ENCODE measurements at places on chromosomes 16 and 17. TPM values are rescaled to one million over a fixed set of nuclear protein-coding genes. Genes with fewer than 3 reads are reported as not detected.
A peak's percentile ranks its signal among the peaks of the same experiment; 100 is the strongest.

Gene NXPH3
- total RNA-seq = 72.0 TPM

DNA sequence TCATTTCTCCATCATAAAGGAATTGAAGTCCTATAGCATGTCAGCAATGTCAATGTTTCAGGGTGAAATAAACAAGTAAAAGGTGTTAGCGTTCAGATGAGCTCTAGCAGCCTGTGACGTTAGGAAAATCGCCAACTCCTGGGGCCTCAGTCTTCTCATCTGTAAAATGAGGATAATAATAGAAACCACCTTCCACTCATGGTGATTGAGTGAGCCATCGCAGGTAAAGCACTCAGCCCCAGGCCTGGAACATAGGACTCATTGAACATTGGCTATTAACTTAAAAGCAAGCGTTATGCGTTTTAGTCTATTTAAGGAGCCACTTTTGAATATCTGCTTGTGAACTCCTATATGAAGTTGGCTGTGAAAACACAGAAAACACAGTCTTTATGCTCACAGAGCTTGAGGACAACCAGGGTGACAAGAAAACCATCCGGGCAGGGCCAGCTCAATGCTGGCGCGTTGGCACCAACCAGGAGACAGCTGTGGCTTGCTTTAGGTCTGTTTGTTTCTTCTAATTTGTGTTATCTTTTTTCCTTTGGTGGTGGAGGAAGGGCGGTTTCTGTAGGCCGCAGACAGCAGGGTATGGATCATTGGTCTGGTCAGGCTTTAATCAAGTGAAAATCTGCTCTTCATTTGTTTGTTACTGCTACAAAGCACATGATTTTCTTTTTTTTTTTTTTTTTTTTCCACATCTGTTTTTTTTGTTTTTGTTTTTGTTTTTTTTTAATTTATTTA is 35.7 kb upstream of the MED9 start:
- DNase-seq = no peak

Gene NAGS
- total RNA-seq = 1.3 TPM

Gene BIRC5
- 2.8 TPM for total RNA-seq

Gene NFE2L1
- 250 TPM for total RNA-seq

DNA sequence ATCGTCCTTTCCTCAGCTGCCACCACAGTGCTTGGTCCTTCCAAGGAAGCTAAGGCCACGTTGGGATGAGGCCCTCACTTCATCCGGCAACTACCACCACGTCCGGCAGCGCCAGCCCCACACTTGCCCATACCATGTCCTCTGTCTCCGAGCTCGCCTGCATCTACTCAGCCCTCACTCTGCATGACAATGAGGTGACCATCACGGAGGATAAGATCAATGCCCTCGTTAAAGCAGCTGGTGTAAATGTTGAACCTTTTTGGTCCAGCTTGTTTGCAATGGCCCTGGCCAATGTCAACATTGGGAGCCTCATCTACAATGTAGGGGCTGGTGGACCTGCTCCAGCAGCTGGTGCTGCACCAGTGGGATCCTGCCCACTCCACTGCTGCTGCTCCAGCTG is 44.9 kb downstream of the TTC19 start:
- no peak for DNase-seq

GRCh38 chr16:84308120-84308519 is 13.4 kb downstream of the WFDC1 start:
- peak; percentile 58 for DNase-seq

DNA sequence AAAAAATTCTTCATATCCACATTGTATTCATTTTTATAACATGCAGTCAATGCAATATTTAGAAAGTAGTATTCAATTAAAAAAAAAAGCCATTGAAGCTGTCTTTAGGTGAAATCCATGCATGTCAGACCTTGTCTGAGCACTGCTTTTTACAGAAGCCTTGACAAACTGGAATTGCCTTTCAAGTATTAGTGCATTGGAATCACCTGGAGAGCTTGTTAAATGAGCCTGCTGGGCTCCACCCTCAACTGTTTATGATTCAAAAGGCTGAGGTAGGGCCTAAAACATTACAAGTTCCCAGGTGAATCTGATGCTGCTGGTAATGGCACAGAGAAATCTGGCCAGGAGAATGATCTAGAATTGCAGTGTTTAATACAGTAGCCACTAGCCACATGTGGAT is 85.8 kb downstream of the HIC1 start:
- no peak for DNase-seq

- DNase-seq = no peak
These were observed 318.4 kb downstream of the SEC14L1 start for GRCh38 chr17:77459018-77459755.

GRCh38 chr17:39096508-39097149 is 54.8 kb downstream of the PLXDC1 start:
- no peak for DNase-seq

- no peak for DNase-seq
These were observed 80.7 kb upstream of the CES5A start for GRCh38 chr16:55955845-55956244.

DNA sequence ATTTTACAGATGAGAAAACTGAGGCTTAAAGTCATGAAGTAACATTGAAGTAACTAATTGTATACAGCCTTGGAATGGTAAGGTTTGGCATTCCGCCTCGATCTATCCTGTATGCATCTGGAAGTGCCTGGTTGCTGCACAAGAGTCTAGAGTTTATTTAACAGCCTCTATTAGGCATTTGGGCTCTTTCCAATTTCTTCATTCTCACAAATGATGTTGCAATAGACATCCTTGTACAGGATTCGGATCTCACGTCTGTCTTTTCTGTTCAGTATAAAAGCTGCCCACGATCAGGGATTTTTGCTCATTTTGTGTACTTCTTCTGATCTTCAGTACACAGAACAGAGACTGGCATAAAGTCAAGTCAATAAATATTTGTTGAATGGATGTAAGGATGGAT is 100.5 kb downstream of the AIPL1 start:
- no peak for DNase-seq

DNA sequence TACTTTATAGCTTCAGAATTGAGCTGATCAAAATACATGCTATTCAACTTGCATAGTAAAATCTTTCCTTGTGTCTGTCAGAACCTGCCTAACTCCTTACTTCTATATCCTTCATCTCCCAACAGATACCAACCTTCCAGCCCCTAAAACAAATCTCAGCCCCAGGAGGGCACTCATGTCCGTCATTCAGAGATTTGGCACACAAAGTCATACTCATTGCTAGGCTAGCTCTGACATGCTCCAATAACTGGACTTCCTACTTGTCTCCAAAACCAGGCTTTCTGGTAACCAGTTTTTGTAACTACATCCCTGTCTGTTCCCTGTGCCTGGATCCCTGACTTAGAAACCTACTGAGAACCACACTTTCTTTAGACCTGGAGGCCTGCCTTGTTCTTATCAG is 37.5 kb upstream of the DHX40 start:
- DNase-seq = no peak

DNA sequence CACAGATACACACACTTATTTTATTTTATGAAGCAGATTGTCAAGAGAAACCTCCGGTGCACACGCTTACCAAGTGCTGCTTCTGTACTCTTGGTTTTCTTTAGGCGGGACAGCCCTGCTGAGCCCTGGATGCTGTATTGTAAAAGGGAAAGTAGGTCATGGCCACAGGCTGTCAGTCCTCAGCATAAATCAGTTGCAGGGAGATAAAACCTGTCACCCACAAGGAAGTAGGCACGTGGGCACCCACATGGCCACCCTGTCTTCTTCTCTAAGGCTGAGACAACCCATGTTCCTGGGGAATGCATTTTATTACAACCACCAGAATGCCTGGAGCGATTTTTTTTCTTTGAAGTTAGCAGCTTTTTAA is 59.3 kb downstream of the ASIC2 start:
- no peak for DNase-seq

Gene TP53TG3
- not detected for total RNA-seq

GRCh38 chr16:1708083-1708767 is 2.2 kb downstream of the MAPK8IP3 start:
- DNase-seq = no peak

DNA sequence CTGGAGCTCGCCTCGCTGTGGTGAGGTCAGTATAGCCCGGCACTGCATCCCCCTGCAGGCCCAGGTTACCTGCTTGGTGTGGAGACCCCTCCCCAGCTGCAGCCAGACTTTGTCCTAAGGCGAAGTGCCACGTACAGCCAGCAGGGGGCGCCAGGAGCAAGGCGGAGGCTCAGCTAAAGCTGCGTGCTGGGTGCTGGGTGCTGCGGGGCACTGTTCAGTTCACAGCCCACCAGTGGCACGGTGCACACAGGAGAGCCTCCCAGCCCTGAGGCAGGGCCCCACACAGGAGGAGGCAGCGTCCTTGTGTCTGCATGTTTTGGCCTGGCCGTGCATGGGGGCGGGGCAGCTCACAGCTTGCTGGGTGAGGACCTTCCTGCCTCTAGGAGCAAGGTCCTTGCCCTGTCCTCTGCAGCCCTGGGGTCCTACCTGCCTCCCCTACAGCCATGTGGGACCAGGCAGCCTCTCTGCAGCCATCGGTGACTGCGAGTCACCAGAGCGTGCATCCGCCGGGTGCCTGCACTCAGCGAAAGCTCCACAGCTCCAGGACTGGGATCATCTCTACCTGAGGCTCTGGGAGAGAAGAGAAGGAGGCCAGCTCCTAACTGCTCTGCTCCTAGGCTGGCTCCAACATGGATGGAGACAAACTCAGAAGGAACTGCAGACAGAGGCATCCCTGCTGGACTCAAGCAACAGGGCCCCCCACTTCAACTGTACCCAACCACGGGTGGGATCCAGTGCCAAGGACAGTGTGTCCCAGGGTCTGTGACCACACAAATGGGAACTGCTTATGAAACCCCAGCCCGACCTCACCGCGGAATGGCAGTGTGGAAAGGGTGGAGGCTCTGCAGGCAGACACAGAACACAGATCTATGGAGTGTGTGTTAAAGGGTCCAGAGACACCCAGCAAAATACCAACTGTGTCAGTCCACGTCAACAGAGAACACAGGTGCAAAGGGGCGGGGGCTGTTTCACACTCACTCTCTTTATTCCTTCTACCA is 19.0 kb downstream of the SLC7A5 start:
- DNase-seq = peak; percentile 71

DNA sequence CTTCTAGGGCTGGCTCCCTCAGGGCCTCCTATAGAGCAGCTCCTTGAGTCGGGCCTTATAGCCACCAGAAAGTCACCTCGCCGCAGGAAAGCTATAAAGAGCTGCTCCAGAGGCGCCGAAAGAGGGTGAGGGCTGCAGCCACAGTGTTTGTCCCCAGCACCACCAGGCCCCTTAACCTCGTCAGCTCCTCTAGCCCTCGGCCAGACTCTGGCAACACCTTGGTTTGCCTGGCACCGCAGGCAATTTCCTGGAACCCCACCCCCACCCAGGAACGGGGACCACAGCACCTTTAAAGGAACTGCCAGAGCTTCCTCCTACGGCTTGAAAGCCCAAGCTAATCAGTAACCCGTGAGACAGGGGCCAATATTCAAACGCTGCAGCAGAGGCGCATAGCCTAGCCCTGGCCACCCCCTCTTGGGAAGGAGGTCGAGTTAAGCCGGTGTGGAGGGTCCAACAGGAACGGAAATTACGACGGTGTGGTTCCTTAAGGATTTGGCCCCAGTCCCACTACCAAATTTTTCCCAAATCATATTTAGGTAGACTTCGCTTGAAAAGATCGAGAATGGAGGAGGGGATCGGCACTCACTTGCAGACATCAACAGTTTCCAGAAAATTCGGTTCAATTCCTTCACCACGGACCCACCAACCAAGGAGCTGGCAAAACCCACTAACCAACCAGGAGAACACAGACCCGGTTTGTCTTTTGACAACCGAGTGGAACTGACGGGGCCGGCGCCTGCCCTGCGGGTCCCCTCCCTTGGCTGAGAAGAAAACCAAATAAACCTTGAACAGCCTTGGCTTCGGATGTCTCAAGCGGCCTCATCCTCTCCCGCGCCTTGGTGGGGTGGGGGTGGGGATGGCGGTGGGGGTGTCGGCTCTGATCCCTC is 3.0 kb downstream of the HOXB6 start:
- no peak for DNase-seq

DNA sequence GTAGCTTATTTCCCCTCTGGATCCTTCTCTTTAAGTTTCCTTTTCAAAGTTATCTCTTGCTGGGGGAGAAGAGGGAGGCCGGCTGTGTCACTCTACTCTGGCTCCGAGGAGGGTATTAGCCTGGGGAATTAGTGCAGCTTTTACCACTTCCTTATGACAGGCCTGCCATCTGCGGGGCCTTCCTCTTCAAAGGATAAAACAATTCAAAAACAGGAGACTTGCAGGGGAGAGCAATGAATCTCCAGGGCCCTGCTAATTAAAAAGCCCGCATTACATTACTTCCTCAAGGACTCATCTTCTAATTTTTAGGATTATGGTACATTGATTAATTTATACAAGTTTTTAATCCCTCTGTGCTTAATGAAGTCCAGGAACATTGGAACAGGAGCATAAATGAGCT is 190.9 kb upstream of the CDH5 start:
- no peak for DNase-seq

GRCh38 chr17:40122136-40122998 is 596 bp downstream of the MSL1 start:
- DNase-seq = peak; percentile 73

Gene KRT23
- 0.39 TPM for total RNA-seq

GRCh38 chr16:15676506-15676905 is 26.5 kb downstream of the NDE1 start:
- DNase-seq = no peak

GRCh38 chr17:77321649-77322513 is 181.1 kb downstream of the SEC14L1 start:
- DNase-seq = peak; percentile 78

GRCh38 chr17:61468263-61468907 is 16.2 kb downstream of the TBX4 start:
- peak; percentile 42 for DNase-seq

Gene DUS2
- 5.4 TPM for total RNA-seq

Gene CCL17
- 0.94 TPM for total RNA-seq

Gene SLC25A10
- total RNA-seq = 3.0 TPM

Gene SLC52A1
- total RNA-seq = not detected

Gene AANAT
- not detected for total RNA-seq

DNA sequence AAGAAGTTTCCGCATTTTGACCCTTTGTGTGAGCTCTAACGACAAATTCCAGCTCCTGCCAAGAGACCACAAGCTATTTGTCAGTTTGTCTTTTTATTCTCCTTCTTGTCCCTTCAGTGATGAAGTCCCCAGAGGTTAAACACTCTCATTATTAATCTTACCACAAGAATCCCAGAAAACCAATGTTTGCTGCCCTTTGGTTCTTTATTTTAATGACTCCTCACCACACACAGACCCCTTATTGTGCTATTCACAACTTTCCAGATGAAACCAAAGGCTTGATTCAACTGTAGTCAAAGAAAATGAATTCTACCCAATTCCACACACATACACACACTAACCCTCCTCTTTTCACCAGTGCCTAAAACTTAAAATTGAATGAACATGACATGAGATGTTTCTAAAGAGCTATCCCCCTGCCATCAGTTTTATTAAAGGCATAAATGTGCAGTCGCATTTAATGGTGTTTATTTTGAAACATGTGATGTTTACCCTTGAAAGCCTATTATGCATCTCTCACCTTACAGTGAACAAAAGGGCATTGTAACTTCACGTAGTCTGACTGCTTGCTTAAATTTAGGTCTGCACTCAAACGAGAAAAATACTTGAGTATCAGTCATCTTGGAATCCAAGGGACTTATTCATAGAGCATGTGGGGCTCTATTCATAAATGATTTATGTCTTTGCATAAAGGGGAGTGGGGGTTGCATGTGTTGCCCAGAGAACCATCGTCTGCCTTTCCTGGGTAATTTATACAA is 44.1 kb downstream of the PCTP start:
- no peak for DNase-seq
